AG08396 (cell line): ENCODE measurements at places on chromosomes 16 and 17.

- DNase-seq: no peak
Measured at GRCh38 chr17:12409082-12409481, 256.6 kb upstream of the MYOCD start.

GRCh38 chr16:15948532-15949209 lies 745 bp upstream of the ABCC1 start:
- DNase-seq: no peak

GRCh38 chr17:19703828-19704613 lies 12.4 kb downstream of the SLC47A2 start:
- no peak for DNase-seq

GRCh38 chr16:51049276-51049675 lies 101.8 kb downstream of the SALL1 start:
- no peak for DNase-seq

GRCh38 chr17:34443619-34444469 lies 80.8 kb upstream of the CCL1 start:
- DNase-seq: no peak

DNA sequence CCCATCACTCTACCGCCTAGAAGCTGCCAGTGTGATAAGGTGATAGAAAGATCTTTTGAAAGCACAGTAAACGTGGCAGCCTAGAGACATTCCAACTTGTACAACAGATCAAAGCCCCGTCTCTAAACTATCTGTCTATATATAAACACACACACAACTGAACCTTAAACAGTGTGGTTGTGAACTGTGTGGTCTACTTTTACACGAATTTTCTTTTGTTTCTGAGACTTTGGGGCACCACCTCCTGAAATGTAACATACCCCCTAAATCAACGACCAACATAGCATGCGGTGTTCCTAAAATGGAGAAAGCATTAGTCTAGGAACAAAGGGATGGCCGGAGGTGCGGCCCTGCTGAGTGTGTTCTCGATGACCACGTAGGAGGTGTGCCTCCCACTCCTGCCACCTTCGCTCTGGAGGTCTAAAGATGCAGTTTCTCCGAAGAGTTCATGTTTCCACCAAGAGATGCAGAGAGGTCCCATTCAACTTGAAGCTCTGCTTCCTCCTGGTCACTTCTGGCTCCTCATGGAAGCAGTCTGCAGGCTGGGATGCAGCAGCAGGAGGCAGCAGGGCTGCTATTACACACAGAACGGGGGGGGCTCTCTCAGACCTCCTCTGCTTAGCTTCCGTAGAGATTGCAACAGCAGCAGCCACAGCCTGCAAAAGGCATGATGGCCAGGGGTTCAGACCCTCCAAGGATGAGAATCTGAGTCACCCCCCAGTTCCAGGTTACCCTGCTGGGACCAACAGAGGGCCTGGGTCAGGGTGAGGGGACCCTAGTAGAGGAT lies 22.6 kb upstream of the USP10 start:
- DNase-seq: no peak

DNA sequence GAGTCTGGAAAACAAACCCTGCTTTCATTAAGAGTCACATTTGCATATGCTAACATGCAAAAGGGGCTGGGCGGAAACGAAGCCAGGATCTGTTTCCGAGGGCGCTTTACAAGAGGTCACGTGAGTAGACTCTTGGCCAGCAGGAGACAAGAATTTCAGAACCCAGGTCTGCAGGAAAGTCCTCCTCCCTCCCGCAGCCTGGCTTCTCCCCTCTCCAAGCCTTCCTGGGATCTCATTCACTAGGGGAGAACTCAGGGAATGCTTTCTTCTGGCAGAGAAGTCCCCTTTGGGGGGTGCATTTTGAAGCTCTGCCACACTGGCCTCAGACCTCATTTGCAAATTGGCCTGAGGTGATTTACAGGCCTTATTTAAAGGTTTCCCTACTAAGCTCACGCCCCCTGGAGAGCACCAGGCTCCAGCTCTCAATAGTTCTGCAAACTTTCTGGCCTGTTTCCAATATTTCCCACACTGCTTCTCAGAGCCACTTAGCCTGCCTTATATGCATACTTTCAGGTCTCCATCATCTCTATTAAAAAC lies 57.2 kb upstream of the CACNG5 start:
- DNase-seq: no peak

GRCh38 chr16:27320261-27321012 lies 6.7 kb downstream of the IL4R start:
- no peak for DNase-seq

GRCh38 chr16:65318590-65319257 lies 196.9 kb upstream of the CDH11 start:
- no peak for DNase-seq

- DNase-seq: no peak
Measured at GRCh38 chr16:68470461-68471150, 22.3 kb upstream of the SMPD3 start.

GRCh38 chr17:49190932-49191331 lies 19.4 kb downstream of the GNGT2 start:
- DNase-seq: no peak

DNA sequence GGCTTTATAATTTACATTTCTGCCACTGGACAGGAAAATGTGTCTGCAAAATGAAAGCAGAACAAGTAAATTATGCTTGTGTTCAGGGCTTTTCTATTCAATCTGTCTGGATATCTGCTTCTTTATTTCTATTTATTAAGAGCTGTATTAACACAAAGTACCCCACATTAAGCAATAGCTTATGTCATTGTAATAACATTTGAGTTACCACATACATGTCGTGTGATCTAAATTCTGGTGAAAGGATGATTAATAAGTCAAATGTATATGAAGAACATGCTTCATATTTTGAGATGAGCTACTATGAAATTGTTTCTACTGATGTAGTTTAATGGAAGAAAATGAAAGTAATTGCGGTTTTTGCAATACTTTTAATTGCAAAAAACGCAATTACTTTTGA lies 238.2 kb downstream of the KCNJ2 start:
- no peak for DNase-seq
